ENCODE measurements at places on chromosomes 4 and X.

- DNase-seq = no peak
Observed at GRCh38 chrX:1392376-1393068, 609 bp upstream of the SLC25A6 start.

DNA sequence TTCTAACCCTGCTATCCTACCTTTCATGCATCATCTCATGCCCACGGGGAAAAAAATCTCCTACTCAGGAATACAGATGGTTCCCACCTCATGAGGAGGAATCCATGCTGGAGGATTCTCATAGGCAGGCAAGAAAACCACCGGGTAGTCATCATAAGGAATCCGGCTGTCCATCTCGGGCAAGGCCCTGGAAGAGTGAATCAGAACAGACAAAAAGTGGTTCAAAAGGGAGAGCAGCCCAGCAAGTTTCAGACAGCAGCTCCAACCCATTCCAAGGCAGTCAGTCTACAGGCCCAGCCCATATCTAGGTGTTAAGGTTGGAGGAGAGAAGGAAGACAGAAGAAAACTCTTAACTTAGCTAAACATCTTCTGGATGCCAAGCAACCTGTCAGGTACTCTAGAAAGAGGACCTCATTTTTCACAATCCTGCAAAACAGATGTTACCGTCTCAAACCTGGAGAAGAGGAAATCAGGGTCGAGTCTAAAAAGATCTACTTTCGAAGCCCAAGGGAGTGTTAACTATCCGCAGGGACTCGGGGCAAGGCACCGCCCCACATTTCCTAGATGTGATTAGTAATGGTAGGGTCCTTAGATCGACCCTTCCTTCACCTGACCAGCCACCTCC lies 447 bp downstream of the PDZD11 start:
- no peak for DNase-seq

DNA sequence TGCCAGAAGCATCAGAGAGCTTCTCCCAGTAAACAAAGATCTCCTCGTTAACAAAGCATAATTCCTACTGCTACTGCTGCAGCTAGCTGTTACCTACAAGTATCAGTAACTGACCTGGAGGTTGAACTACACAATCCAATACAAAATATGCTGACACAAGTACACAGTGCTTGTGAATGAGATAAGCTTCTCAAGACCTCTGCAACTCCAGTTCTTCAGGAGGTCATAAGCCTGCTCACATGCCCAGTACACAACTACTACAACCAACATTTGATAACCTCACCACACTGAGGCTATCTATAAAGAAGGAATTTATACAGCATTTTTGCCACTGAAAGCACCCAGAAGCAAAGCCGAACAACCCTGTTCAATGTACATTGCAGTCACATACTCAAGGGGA lies 66.7 kb upstream of the SMARCAD1 start:
- no peak for DNase-seq

- no peak for DNase-seq
Observed at GRCh38 chr4:168021666-168022065, 70.7 kb upstream of the ANXA10 start.

- no peak for DNase-seq
Observed at GRCh38 chr4:8085491-8086117, 73.0 kb downstream of the ABLIM2 start.

- DNase-seq = no peak
Observed at GRCh38 chr4:30600246-30601017, 119.7 kb upstream of the PCDH7 start.

GRCh38 chr4:3870567-3870962 lies 104.4 kb downstream of the ADRA2C start:
- DNase-seq = no peak

DNA sequence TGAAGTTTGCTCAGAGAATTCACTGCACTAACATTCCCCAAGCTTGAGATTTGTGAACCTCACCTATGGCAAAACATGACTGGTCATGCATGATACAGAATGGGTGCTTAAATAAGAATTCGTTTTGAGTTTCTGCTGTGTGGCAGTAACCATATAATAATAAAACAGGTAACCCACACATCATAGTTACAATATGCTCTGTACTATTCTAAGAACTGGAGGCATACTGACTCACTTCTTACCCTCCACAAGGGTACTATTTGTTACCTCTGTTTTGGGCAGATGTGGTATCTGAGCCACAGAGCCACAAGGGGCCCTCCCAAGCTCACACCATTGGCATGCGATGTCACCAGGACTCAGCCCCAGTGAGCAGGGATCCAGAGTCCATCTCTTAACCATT lies 17.6 kb downstream of the SLC2A9 start:
- peak; percentile 52 for DNase-seq

GRCh38 chr4:41882625-41883347 lies 52.4 kb upstream of the TMEM33 start:
- no peak for DNase-seq

- no peak for DNase-seq
Observed at GRCh38 chr4:105329081-105329480, 144.8 kb downstream of the PPA2 start.

DNA sequence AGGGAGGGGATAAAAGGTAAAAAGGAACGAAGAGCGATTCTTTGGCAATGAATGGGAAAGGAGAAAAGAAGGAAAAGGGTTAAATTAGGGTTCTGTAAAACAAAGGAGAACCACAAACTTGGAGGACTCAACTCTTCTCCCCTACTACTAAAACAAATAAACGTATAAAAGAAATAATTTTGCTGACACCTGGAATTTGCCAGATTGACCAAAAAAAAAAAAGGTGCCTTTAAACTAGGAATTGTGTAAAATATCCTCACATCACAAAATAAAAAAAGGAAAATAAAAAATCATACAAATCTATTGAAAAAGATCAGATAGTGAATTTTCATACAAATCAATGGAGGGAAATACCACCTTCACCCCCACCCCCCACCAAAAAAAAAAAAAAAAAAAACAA lies 129.3 kb downstream of the BMPR1B start:
- no peak for DNase-seq

- no peak for DNase-seq
Observed at GRCh38 chr4:147617841-147618691, 869 bp downstream of the TMEM184C start.

DNA sequence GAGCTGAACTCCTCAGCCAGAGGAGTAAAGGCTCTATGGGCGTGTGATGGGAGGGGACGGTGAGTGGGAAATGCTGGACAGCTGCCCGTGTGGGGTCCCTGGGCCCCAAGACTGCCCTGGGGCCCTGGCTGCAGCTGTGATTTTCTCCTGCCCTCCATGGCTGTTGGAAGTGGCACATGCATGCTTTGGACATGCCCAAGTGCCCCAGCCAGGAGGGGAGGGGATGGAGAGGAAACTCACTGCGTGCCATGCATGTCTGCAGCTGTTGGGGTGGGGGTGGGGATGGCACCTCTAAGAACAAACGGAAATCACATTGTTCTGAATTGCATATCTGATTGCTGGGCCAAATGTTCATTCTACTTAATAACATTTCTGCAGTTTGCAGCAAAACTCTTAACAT lies 52.4 kb downstream of the MID2 start:
- DNase-seq = no peak

DNA sequence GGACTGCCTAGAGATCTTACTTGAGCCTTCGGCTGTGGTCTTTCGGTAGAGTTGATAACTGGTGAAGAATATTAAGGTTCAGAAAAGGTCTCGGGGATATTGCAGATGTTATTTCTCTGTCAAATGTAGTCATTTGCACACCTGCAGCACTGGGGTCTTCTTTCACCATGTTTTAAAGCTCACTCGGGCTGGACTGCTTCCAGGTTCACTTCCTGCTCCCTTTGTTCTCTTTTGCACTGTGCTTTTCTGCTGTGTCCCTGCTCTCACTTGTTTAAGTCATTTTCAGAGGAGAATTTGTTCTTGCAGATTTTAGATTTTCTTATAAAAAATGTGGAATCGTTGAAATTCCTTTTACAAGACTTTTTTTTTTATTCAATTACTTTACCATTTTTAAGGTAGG lies 68.5 kb downstream of the BMPR1B start:
- DNase-seq = no peak

DNA sequence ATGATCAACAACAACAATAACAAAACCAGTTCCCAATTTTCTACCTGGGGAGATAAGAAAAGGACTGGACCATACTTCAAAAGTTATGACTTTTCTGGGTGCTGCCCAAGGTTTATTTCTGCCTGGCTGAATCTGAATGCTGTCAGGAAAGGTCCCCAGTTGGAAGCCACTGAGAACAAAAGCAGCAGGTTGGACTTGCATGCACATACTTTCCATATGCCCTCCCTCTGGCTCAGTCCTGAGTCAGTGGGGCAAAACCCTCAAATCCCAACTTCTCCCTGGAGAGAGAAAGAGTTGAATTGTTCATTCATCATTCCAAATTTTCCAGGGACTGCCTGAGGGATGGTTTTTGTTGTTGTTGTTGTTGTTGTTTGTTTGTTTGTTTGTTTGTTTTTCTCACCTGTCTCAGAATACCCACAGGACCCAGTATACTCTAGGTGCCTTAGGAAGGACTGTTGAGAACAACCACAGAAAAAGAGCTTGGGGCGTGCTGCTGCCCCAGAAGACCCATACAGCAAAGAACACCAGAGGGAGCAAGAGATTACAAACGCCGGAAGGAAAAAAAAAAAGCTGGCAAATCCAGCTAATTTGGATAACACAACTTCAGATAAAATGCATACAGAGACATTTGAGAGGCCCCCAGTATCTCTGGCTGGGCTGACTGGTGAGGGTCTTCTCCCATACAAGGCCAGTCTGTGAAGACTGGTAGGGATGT lies 138.9 kb upstream of the INPP4B start:
- DNase-seq = peak; percentile 22

DNA sequence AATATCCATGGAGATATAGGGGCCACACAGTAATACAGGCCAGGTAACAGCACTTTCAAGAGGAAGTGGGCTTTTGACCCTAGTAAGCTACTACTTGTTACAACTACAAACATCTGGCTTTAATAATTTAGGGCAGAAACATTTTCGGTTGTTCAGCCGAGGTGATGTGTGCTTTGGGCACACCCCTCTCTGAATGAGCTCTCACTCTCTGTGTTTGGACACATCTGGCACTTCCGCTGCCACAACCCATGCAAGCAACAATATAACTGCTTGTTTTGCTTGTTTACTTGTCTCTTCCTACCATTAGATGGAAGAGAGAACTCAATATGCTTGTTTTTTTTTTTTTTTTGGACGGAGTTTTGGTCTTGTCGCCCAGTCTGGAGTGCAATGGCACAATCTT lies 277.2 kb downstream of the HS3ST1 start:
- DNase-seq = no peak
